ENCODE measurements at places on chromosomes 2 and 18.
A peak's percentile ranks its signal among the peaks of the same experiment; 100 is the strongest.

- DNase-seq = no peak
Observed at GRCh38 chr2:134662751-134663150, 56.0 kb downstream of the TMEM163 start.

- no peak for DNase-seq
Observed at GRCh38 chr18:30613467-30613801, 429.1 kb downstream of the DSC3 start.

DNA sequence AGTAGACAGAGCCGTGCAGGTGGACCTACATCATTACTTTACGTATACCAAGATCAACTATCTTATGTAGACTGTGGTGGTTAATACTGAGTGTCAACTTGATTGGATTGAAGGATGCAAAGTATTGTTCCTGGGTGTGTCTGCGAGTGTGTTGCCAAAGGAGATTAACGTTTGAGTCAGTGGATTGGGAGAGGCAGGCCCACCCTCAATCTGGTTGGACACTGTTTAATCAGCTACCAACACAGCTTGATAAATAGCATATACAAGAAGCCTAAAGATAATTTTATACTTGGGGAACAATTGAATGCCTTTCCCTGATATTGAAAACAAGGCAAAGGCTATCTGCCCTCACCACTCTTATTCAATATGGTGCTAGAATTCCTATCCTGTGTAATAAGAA is 604.2 kb upstream of the ZEB2 start:
- no peak for DNase-seq

GRCh38 chr2:237566401-237567235 is at the start of gene PRLH:
TSS of gene PRLH (plus strand) at chr2:237566574. CDS start at chr2:237566574, 0 bp downstream.
- no peak for DNase-seq

DNA sequence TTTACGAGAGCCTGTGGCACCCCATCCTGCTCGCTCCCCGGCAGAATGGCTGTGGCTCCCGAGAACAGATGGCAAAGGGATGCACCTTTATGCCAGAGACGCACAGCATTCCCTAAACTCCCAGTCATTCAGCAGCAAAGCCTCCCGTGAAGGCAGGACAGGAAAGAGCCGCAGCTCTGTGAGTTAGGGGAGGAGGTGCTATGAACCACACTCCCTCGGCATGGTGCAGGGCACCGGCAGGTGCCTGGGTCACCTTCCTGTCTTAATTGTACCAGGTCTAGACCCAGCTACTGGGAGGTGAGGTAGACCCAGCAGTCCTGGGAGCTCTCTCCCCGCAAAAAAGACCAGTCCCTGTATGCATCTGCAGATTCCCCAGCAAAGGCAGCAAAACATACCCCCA is 149.8 kb downstream of the TWIST2 start:
- DNase-seq = no peak

- no peak for DNase-seq
Observed at GRCh38 chr2:84338069-84338468, 121.0 kb downstream of the SUCLG1 start.

DNA sequence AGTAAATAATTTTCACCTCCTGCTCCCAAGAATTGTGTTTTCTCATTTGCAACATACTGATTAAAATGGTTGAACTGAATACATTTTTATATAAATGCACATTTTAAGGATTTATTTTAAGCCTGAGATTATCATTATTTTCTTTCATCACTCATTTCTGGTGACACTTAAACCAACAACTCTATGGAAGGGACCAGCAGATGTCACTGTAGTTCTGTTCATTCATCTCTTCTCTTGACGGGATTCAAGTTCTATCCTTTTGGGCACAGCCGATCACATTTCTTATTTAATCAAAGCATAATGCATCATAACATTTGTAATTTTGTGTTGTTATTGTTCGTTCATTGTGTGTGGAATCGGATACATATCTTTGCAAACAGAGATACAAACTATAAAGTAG is 417.9 kb downstream of the HRH4 start:
- DNase-seq = no peak

DNA sequence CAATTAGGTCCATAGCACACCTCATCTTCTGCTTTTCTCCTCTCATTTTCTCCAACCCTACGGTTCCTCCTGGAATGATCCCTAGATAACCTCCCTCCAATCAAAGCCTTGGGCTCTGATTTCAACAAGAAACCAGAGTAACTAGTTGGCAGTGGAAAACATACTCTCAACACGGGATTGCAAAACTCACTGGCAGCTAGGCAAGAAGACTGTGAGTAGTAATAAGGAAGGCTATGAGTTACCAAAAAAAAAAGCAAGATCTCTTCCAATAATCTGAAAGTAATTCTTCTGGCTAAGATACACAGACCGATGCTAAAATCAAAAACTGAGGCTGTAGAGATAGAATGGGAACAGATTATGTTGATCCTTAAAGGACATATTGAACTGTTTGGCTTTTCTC is 28.4 kb upstream of the CCDC102B start:
- no peak for DNase-seq

- DNase-seq = no peak
Observed at GRCh38 chr18:69887256-69887655, 60.4 kb downstream of the CD226 start.

DNA sequence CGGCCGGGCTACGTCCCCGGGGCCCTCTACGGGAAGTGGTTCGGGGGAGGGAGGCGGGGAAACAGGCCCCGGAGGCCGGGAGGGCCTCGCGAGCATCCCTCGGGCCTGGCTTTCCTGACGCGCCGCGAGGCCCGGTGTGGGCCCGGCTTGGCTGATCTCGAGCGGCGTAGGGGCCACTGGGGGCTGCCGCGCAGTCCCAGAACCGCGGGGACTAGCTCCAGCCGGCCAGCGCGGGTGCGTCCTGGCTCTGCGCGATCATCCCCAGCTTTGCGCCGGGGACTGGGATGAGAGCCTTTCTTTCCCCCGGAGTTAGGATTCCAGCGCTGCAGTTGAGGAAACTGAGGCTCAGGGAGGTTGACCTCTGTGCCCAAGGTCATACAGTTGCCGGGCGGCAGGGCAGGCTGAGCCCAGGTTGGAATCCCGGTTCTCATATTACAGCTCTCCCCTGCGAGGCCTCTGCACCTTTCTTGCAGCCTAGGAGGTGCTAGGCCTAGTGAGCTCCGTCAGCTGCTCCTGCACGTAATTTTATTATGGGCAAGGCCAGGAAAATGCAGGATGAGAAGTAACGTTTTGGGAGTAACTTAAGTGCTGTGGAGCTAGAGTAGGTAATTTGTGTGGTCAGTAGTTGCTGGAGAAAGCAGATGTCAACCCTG is 501 bp downstream of the LPIN1 start:
- DNase-seq = no peak

- DNase-seq = no peak
Observed at GRCh38 chr2:225867071-225867470, 467.6 kb downstream of the NYAP2 start.

GRCh38 chr2:55229221-55229620 is 2.9 kb downstream of the CLHC1 start:
- no peak for DNase-seq

- DNase-seq = no peak
Observed at GRCh38 chr18:56060967-56061541, 473.1 kb upstream of the TCF4 start.

DNA sequence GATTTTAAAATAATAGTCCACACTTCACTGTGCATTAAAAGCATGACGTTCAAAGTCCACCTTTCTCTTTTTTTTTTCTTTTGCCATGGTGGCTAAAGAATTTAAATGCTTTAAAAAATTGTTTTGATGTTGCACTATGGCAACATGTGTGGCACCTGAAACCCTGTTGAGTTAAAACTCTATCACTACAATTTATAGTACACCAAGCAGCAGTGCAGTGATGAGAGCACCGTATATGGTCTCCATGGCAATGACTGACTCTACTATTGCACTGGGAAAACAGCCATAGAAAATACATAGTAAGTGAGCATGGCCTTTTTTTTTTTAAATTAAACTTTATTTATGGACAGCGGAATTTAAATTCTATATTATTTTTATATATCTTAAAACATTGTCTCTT is 298.8 kb downstream of the FIGN start:
- no peak for DNase-seq

DNA sequence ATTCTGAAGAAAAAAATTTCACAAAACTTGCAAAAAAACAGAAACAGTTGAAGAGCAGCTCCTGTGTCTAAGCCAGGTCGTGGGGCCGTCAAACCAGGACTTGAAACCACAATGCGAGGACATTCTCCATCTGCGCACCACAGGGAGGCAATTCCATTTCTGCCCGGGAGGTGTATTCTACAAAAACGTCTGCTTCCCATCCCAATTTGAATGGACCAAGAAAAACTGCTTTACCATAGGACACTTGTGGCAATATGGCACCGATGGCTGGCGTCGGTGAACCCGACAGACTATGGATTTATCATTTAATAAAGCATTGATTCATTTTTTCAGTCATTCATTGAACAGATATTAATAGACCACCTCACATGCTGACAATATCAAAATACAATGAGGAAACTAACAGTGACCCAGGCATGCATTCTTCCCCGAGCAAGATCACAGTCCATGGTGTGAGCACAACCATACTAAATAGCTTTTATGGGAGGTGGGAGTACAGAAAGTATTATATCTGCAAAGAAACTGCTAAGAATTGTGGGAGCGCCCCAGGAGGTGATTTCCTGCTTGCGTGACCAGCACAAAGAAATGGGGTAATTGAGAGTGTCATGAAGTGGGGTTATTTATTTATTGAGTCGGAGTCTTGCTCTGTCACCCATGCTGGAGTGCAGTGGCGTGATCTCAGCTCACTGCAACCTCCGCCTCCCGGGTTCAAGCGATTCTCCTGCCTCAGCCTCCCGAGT is 10.5 kb upstream of the ZAP70 start:
- no peak for DNase-seq

DNA sequence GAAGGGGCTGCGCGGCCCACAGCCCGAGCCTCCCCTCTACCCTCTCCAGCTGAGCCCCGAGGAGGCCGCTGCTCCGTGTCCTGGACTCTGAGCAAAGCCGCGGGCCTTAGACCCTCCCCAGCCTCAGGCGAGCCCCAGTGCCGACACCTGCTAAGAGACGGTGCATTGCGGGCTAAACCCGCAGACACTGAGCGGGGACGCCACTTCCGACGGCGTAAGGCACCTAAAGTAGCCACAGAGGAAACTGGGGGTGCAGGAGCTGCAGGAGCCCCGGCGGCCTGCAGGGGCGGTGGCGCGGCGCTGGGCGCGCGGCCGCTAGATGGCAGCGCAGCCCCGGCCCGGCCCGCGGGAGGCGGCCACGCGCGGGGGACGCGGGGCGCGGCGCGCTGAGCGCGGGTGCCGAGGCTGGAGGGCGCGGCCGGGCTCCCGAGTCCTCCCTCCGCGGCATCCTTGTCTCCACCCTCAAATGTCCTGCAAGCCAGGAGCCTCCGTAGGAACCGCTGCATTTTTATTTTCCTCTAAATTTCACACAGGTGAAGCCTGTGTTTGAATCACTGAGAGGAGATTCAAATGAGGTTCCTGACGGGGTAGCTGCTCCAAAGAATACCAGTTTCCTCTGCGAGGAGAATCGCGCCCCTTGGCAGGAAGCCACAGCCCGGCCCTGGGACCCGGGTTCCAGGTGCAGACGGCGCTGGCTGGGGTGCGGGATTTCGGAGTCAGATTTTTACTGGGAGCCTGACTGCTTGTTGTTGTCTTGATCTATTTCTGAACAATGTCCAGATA is 650.5 kb downstream of the GALR1 start:
- peak; percentile 36 for DNase-seq

- no peak for DNase-seq
Observed at GRCh38 chr18:74731097-74731496, 133.4 kb downstream of the ZNF407 start.

GRCh38 chr2:80329491-80329890 is 24.9 kb upstream of the LRRTM1 start:
- no peak for DNase-seq

Measured in CD4-positive, alpha-beta T cell treated with Interleukin-15 for 4 hours (primary cell).